Mesothelial cell of epicardium (in vitro differentiated cells): ENCODE measurements at places on chromosomes 11 and 22.
A peak's percentile ranks its signal among the peaks of the same experiment; 100 is the strongest.

GRCh38 chr11:84292955-84293354 is 1006.8 kb upstream of the CCDC90B start:
- DNase-seq = no peak

- DNase-seq = no peak
These were observed 2.8 kb downstream of the PARVB start for GRCh38 chr22:44026630-44027511.

- no peak for DNase-seq
These were observed 321.6 kb upstream of the B3GAT1 start for GRCh38 chr11:134733646-134734045.

- no peak for DNase-seq
These were observed 16.0 kb downstream of the CLTCL1 start for GRCh38 chr22:19275513-19275912.

DNA sequence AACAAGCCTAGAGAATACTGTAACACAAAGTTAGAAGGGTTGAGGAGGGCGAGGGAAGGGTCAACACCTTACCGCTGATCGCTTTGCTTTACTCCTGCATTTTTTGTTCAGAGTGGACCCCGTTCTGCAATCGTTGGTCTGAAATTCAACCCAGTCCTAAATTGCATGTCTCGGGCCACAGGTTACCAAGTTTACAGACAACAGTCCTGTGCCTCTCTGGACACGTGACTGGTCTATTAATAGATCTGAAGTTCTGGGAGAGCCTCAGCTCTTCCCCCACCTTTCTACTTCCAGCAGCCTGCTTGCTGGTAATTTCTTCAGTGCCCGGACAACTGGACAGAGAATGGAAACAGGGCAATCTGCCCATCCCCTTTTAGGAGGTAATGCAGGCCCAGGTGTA is 74.2 kb downstream of the STIM1 start:
- DNase-seq = no peak

DNA sequence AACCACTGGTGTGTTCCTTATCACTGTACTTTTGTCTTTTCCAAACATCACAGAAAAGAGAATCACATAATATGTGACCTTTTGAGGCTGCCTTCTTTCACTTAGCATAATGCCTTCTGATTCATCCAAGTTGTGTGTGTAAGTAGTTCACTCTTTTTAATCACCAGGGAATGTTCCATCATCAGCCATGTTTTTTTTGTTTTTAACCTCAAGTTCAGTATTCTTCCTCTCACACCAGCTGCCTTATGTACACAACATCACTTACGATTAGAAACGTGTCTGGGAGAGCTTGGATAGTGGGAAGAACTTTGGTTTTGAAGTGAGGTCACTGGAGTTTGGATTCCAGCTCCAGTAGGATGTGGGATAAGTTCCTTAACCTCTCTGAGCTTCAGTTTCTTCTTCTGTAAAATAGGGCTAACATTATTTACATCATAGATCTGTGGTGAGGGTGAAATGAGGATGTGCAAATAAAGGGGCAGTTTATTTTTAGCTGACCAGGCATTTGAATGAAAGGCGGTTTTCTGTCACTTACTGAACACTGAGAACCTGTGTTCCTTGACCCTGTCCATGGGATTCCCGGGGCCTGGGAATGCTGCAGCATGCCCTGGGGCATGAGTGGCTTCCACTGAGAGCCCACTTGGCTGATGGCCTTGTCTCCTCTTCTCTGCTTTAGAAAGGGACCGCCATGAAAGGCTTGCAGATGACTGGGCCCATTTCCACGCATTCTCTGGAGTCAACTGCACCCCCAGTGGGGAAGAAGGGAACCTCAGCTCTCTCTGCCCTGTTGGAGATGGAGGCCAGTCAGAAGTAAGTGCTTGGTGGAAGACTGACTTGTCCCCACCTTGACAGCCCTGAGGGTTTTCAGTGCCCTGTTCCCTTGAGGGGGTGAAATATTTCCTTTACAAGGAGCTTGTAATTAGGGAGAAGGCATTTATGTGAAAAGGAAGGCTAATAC is 92.6 kb downstream of the DEPDC5 start:
- no peak for DNase-seq

DNA sequence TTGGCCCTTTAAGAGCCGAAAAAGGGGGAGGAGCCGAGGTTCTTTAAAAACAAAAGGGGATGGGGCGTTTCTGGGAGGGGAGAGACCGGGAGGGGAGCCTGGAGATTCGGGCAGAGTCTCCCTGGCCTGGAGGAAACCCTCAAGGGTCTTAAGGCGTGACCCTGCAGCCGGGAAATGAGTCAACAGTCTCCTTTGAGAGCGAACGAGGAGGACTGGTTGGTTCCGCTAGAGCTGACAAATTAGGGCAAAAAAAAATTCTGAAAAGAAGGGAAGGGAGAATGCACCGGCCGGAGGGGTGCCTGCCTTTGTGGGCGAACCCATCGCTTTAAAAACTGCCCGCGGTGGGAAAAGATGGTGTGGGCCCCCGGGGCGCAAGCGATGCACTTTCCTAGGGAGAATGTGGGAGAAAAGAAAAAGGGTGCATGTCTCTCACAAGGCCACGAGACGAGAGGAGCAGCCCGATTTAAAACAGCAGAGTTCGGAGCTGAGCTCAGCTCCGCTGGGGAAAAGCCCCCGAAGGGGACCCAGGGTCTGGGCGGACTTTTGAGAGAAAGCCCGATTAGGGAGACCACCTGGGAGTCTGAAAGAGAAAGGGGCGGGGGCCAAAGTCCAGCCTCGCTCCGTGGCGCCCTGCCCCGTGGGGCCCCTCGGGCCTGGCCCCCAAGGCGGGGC is 874 bp downstream of the ZFTA start:
- DNase-seq = peak; percentile 43

- no peak for DNase-seq
These were observed at the start of gene ARSA for GRCh38 chr22:50627642-50628542. Gene ARSA, minus strand, starts transcription at chr22:50628152. Its CDS starts 373 bp downstream, at chr22:50627779.

GRCh38 chr11:86149792-86150191 is 80.9 kb upstream of the PICALM start:
- no peak for DNase-seq

GRCh38 chr11:19328586-19329311 is 88.0 kb upstream of the E2F8 start:
- DNase-seq = no peak

DNA sequence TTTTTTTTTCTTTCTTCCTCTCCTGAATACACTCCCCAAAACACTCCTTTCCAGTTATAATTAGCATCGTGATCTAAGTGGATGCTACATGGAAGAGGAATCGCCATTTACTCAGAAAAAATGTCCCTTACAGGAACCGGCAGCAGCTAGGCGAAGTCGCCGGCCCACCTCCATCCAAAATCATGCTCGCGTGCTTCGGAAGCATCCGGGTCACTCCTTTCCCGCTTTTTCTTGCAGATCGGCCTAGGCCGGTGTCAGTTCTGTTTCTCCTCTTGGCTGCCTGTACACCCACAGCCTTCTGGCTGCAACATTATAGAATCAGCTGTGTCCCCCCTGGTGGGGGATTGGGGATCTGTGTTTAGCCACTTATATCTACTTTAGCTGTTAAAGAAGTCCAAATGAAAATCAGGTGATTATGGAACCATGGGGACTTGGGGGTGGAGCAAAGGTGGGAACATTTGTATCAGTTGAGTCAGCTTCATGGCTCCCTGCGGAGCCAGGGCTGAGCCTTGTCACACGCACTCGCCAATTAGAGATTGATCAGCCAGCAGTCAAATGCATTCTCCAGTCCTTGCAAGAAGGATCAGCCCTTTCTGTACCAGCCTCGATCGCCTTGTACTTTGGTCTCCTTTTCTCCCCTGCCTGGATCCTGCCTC is 36.3 kb downstream of the ASRGL1 start:
- no peak for DNase-seq

DNA sequence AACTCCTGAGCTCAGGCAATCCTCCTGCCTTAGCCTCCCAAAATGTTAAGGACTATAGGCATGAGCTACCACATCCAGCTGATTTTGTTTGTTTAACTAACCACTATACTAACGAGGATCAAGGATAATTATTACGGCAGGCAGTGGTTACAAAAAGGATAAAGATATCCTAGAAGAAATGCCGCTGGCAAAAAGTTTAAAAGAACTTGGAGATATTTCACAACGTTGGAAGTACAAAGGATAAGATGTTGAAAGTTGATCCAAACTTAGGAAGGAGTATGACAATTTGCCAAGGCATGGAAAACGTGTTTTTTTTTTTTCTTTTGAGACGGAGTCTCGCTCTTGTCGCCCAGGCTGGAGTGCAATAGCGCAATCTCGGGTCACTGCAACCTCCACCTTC is 13.4 kb downstream of the AP5B1 start:
- no peak for DNase-seq

DNA sequence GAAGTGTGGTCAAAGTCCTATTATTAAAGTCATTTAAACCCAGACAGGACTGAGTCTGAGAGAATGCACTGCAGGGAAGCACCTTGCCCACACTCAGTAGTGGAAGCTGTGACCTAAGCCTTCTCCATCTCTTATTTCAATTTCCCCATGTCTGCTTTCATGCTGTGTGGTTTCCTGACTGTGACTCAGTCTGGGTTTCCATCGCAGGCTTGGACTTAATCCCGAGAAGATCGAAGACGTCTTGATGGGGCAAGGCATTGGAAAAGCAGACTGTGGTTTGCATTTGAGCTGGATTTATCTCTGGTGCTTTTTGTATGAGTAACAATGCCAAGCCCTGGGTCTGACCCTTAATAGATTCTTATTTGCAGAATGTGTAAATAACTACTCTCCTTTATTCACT is 238.9 kb downstream of the NTM start:
- DNase-seq = no peak

GRCh38 chr11:116582571-116582970 is 190.2 kb downstream of the BUD13 start:
- no peak for DNase-seq

DNA sequence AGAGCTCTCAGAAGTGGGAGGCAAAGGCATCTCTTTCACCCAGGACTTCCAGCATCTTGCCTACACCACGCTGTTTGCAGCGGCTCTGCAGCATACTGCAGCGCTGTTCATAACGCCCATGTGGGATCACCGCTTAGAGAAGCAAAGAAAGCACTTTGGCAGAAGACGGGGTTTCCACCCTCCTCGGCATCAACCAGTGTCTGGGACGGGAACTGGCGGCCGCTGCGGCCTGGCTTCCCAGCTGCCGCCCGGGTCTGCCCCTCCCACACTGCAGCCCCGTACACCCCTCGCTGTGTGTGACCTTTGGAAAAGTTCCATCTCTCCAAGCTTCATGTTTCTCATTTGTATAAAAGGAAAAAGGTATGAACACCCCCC is 545 bp upstream of the TIRAP start:
- DNase-seq = no peak

- no peak for DNase-seq
These were observed 6.8 kb upstream of the OR10A2 start for GRCh38 chr11:6855971-6856541.

GRCh38 chr11:18384157-18384641 is 10.2 kb upstream of the LDHA start:
- no peak for DNase-seq

DNA sequence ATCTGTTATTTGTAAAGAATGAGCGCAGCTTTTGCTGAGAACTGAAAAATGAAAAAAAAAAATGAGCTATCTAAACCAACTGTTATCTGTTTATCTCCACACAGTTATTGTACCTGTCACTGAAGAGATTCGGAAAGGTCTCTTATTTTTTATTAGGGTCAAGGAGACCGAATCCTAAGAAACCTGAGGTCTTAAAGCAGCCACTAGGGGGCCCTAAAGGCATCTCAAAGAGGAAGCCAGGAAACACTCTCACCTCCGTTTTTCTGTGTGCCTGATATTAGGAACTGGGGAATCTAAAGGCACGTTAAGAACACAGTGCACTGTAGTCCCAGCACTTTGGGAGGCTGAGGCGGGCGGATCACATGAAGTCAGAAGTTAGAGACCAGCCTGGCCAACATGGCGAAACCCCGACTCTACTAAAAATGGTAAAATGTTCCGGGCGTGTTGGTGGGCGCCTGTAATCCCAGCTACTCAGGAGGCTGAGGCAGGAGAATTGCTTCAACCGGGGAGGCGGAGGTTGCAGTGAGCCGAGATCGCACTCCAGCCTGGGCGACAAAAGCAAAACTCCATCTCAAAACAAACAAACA is 3.5 kb upstream of the LARGE1 start:
- peak; percentile 58 for DNase-seq

GRCh38 chr11:93081694-93082093 is 112.2 kb downstream of the MTNR1B start:
- DNase-seq = no peak

GRCh38 chr11:3132271-3132781 is 32.8 kb downstream of the OSBPL5 start:
- DNase-seq = no peak

DNA sequence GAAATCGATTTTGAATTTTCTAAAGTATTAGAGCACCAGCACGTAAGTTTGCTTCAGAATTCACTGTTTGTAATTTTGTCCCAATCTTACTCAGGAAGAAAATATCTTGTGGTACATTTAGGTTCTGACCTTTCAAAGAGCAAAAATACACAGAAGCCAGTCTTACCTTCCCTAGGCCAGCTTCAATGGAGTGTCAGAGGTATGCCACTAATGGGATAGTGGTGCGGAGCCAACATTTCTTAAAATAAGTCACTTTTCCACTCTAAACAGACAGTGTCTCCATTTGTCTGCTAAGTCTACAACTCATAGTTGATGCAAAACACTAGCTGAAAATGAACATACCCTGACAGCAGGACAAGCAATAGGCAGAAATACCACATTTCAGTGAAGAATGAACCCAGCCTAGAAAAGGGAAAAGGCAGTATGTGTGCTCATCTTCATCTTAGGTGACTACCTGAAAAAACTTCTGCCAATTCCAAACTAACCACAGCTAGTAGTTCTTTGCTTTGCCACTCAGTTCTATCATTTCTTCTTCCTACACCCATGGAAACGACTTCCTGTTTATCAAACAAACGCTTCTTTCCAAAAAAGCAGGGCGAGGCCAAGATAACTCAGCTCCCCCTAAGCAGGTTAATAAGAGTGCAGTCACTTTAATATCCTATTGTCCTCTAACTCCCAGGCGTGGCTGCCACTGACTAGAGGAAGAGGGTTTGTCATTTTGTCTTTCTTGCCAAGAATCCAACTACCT is 94.0 kb upstream of the APOA1 start:
- DNase-seq = no peak

GRCh38 chr22:24994070-24994763 is 41.7 kb downstream of the KIAA1671 start:
- DNase-seq = no peak

- no peak for DNase-seq
These were observed 9.3 kb upstream of the ARL14EP start for GRCh38 chr11:30313580-30313979.

DNA sequence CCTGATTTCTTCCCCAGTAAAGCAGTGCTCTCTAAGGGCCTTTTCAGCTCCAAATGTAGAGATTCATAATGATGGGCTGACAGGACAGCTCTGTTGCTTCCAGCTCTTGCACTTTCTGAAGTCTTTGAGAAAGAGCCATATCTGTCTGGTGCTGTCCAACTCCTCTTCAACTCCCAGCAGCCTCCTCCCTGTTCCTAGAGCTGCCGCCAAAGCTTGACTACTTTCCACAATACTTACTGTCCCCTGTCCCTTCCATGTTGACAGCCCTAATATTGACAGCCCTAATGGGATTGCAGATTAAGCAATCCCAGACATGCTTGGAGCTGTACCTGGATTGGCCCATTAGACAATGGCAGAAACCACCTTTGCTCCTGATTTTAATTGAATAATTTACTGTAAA is 29.6 kb downstream of the INSC start:
- no peak for DNase-seq

GRCh38 chr11:130872981-130873380 is 43.3 kb downstream of the SNX19 start:
- DNase-seq = no peak
